ENCODE measurements at places on chromosomes 6 and 20.

- no peak for DNase-seq
Measured at GRCh38 chr6:118501765-118502164, 46.3 kb upstream of the PLN start.

- peak; percentile 56 for DNase-seq
Measured at GRCh38 chr20:45358282-45359068, 4.5 kb upstream of the SYS1 start.

DNA sequence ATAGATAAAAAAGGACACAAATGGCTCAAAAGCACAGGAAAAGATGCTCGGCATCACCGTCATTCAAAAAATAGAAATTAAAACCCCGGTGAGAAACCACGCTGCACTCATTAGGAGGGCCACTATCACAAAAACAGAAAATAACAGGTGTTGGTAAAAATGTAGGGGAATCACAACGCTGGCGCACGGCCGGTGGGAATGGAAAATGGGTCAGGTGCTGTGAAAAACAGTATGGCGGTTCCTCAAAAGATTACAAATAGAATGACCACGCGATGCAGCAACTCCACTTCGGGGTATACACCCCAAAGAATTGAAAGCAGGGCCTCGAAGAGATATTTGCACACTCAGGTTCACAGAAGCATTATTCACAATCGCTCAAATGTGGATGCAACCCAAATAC, 28.3 kb downstream of the NPEPL1 start:
- DNase-seq = no peak

- DNase-seq = no peak
Measured at GRCh38 chr20:1866834-1867233, 28.4 kb upstream of the SIRPA start.

- no peak for DNase-seq
Measured at GRCh38 chr20:11492386-11492785, 425.3 kb upstream of the BTBD3 start.

DNA sequence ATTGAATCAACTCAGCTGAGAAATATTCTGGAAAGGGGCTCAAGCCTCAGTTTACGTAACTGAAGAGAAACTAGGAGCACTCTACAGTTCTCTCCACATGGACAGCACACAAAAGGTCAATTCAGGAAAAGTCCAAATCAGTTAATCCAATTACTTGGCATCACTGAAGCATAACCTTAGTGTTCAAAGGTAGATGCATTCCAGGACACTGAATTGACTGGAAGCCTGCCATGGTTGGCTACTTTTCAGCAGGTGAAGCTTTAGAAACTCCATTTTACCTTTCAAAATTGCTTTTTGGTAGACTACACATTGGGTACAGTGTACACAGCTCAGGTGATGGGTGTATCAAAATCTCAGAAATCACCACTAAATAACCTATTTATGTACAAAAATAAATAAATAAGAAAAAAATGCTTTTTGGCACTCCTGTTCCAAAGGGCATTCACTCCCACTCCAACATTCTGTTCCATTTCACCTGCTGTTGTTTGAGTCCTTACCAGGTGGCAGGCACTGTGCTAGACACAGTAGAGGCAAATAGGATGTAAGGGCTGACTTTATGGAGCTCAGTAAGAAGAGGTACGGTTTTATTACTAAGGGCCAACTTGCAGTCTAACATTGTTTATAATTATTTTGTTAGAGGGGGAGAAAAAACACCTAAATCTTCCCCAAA, 153.4 kb downstream of the FAXC start:
- no peak for DNase-seq

DNA sequence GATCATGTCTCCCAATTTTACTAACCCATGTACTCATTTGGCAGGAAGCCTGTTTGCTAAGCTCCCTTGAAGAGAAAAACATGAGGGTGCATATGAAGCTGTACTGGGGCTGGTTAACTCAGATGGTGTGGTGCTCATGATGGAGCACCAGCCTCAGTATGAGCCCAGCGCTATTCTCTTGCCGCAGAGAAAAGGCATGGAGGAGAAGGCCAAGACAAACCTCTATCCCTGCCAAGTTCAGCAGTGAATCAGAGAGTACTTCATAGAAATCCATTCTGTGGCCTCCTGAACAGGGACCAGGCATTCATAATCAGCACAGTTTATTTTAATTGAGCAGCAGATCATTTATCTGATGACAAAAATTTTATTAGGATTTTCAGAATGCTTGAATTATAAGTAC, 398.1 kb downstream of the LMBRD1 start:
- no peak for DNase-seq

DNA sequence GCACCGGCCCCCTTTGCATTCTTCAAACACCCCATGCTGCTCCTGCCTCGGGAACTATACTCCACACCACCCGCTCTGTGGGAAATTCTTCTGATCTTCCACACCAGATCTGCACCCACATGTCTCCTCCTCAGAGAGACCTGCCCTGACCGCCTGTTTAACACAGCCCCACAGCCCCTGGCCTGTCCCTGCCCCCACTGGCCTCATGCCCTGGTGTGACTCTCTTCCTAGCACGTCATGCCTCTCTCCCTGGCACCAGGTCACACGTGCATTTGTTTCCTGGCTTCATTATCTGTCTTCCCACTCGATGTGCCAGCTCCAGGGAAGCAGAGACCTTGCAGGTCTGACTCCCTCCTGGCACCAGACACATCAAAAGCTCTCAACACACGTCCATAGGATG, 79.6 kb downstream of the ANKRD60 start:
- no peak for DNase-seq

DNA sequence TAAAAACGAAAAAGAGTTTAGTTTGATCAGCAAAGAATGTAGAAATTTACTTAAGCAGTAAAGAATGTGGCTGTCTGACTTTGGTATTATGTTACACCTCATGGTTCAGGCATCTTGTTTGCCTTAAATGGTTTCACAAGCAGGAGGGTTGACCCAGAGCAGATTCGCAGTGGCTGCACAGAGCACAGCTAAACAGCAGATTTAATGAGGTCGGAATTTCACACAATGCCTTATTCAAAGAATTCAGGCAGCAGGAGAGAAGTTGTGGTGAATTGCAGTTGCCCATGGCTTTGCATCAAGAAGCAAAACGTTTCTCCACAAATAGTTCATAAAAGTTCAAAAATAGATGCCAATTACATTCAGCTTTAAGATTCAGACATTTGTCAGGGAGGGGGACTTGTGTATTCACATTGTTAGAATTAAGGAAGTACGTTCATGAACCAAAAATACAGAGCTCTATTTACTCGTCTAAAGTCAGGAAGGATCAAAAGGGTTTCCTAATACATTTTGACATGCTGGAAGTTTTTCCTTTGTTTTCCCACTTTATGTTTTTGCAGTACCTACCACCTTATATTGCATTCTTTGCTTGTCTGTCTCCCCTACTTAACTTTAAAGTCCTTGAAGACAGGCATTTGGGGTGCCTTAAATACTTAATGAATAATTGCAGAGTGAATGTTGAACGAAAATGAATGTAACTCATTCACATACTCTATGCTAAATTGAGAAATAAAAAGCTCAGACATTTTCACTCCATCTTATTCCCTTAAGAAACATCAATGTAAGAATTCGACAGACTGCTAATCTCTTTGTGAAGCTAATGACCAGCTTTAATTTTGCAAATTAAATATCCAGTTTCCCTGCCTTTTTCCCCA, 1163.6 kb upstream of the CITED2 start:
- peak; percentile 91 for DNase-seq

GRCh38 chr20:46257887-46258286, 50.4 kb downstream of the CDH22 start:
- no peak for DNase-seq

GRCh38 chr6:37994223-37994622, 174.7 kb downstream of the ZFAND3 start:
- no peak for DNase-seq

- DNase-seq = no peak
Measured at GRCh38 chr20:2163757-2164156, 62.1 kb downstream of the STK35 start.

- DNase-seq = no peak
Measured at GRCh38 chr6:149445095-149445466, 39.7 kb downstream of the ZC3H12D start.

DNA sequence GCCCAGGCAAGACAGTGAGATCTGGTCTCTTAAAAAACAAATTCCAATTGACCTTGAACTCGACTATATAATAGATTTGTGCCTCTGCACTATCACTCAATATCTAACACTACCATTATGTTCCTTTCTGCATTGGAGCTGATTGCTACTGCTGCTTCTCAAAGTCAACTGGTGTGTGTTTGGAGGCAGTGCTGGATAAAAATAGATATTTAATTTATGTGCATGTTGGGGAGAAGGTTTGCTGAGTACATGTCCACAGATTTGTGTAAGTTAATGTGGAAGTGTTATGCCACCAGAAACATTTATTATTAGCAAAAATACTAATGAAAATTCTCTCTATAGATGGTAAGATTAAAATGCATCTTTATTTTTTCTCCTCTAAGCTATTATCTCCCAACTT, 39.5 kb downstream of the ATP9A start:
- DNase-seq = no peak

Data from H4 (cell line).